ENCODE measurements at places on chromosomes 11 and 22.

GRCh38 chr11:64006398-64006797 is 20.2 kb downstream of the OTUB1 start:
- DNase-seq: no peak

- DNase-seq: no peak
These were observed 16.1 kb downstream of the MIAT start for GRCh38 chr22:26673486-26673885.

GRCh38 chr11:1693327-1694063 is 3.5 kb upstream of the KRTAP5-6 start:
- peak; percentile 61 for DNase-seq

DNA sequence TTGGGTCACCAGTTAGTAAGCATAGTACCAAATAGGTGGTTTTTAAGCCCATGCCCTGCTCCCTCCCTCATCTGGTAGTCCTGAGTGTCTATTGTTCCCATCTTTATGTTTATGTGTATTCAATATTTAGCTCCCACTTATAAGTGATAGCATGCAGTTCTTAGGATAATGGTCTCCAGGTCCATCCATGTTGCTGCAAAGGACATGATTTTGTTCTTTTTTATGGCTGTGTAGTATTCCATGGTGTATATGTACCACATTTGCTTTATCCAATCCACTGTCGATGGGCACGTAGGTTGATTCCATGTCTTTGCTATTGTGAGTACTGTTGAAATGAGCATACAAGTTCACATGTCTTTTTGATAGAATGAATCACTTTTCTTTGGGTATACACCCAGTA is 18.2 kb upstream of the SYTL2 start:
- DNase-seq: no peak

GRCh38 chr11:73295241-73295995 is 12.7 kb upstream of the ARHGEF17 start:
- peak; percentile 39 for DNase-seq

GRCh38 chr11:80815752-80816453 is 1375.1 kb upstream of the TENM4 start:
- no peak for DNase-seq

- DNase-seq: no peak
These were observed 77.9 kb upstream of the ANO1 start for GRCh38 chr11:70000228-70000627.

DNA sequence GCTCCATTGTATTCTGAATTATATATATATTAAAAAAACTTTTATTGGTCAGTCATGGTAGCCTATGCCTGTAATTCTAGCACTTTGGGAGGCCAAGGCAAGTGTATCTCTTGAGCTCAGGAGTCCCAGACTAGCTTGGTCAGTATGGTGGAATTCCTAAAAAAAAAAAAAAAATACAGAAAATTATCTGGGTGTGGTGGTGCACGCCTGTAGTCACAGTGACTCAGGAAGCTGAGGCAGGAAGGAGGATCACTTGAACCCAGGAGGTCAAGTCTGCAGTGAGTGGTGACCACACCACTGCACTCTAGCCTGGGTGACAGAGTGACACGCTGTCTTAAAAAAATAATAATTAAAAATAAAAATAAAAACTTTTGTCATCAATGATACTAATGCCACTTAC is 133.2 kb downstream of the FAT3 start:
- no peak for DNase-seq

GRCh38 chr11:103581760-103582159 is 454.7 kb upstream of the DDI1 start:
- DNase-seq: no peak

GRCh38 chr11:133118563-133119268 is 413.6 kb downstream of the OPCML start:
- DNase-seq: no peak

GRCh38 chr11:78341841-78342240 is 75.8 kb downstream of the GAB2 start:
- DNase-seq: no peak

- DNase-seq: no peak
These were observed 15.1 kb downstream of the SEC14L4 start for GRCh38 chr22:30490399-30490798.

- DNase-seq: no peak
These were observed 12.8 kb upstream of the MOB2 start for GRCh38 chr11:1499261-1499890.

DNA sequence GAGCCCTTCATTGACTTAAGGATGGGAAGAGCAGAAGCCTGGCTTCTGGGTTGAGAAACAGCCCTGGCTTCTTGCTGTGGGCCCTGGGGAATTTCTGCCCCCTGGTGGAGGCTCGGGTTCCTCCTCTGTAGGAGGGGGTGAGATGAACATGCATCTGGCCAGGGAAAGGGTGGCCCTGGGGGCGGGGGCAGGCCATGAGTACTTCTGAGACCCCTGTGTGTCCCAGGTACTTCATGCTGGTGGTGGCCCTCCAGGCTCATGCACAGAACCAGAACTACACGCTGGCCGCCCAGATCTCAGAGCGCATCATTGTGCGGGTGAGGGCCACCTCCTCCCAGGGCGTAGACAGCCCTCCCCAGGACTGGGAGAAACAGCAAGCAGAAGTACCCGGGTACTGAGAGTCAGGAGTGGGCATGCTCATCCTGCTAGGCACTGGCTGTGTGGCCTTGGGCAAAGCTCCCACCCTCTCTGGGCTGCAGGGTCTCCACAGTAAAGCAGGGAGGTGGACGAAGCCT is 15.8 kb downstream of the TMEM258 start:
- DNase-seq: no peak

DNA sequence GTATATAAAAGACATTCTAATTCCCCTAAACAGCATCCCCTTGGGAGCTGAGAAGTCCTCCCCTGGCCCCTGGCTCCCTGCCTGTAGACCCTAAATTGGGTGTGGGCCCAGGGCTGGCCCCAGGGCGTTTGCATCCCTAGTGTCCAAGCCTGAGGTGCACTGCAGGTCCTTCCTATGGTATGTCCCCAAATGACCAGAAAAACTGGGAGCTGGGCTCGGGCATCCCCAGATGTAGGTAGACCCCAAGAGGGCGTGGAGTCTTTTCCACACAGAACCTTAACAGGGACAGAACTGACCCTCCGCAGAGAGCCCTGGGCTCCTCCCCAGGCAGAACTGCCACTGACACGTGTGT is 782 bp upstream of the OSBPL5 start:
- DNase-seq: no peak

DNA sequence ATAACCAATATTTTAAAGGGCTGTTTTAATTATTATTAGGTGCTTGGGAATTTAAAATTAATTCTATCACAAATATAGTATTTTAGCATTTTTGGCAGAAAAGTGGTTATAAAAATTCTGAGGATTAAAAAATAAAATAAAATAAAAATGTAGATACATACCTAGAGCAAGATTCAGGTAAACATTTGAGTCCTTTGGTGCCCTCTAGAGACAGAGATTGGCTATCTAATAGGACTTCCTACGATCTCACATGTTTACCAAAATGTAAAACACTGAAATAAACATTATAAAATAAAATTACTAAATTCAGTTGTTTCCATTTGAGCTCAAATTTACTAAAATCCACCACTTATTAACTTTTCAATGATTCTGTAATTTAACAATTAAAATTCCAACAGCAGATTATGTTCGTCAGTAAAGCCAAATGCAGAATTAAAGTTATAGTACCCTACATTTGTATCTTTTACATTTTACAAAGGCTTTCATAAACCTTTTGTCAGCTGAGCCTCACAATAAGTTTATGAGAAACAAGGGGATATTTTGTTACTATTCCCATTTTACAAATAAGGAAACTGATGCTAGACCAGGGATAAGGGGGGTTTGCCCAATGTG is 27.7 kb downstream of the SLC36A4 start:
- no peak for DNase-seq

DNA sequence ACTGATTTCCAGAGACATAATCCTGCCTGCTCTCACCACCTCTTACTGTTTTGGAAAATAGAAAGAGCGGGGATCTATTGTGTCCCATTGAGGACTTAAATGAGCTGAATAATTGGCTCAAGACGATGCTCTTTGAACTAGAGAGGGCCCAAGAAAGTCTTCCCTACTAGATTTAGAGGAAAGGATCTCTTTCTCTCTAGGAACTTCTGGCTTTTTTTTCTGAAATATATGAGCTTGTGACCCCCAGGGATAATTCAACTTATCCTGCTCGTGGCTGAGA is 461.4 kb upstream of the KIRREL3 start:
- DNase-seq: no peak

DNA sequence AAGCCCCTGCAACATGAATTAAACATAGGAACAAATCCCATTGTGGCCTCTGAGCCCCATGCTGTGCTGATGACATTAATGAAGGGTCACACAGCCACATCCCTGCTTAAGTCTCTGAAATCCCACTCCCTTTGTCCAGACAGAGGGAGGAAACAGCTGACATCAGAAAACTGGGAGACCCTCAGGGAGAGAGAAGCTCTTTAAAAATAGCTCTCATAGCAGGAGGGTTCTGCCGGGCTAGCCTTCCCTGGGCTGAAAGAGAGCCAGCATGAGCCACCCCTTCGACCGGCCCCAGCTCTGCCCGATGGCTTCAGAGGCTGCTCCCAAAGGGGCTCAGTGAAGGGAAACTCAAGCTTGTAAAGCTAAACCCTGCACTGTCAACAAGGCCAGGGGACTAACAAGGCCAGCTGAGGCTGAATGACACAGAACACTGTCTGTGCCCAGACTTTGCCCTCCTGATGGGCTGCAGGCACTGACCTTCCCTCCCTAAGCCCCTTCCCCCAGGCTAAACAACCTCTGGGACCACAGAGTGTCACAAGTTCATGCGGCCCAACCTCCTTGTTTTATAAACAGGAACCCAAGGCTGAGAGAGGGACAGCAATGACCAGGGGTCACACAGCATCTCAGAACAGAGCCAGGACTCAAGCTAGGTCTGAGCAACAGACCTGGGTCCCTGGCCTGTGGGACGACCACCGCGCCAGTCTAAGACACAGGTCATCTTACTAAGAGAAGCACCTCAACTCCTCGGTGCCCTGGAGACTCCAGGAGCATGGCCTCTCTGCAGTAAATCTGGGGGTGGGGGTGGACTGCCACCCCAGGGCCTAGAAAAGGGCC is 163.8 kb downstream of the CHST1 start:
- DNase-seq: no peak

DNA sequence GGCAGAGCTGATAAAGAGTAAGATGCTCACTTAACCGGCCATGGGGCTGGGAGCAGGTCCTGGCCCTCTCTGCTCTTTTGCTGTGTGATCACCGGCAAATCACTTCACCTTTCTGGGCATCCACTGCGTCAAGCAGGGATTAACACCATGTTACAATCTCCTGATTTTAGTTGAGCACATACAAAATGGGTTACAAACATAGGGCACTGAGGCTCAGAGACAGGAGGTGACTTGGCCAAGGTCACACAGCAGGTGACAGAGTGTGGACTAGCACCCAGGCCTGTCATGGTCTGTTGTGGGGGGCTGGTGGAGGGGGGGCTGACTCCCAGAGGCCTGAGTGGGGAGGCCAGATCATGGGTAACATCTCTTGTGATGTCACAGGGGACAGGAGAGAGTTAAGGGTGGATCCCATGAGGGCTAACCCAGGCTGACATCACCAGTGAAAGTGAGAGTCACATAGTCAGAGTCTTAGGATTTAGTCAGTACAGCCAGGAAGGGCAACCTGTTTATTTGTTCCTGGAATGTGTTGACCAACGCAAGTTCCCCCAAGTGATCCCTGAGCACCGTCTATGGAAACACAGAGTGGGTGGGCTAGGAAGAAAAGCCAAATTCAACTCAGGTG is 27.8 kb downstream of the GDPD5 start:
- DNase-seq: no peak

GRCh38 chr11:65478388-65479183 is 20.3 kb upstream of the MALAT1 start:
- no peak for DNase-seq

DNA sequence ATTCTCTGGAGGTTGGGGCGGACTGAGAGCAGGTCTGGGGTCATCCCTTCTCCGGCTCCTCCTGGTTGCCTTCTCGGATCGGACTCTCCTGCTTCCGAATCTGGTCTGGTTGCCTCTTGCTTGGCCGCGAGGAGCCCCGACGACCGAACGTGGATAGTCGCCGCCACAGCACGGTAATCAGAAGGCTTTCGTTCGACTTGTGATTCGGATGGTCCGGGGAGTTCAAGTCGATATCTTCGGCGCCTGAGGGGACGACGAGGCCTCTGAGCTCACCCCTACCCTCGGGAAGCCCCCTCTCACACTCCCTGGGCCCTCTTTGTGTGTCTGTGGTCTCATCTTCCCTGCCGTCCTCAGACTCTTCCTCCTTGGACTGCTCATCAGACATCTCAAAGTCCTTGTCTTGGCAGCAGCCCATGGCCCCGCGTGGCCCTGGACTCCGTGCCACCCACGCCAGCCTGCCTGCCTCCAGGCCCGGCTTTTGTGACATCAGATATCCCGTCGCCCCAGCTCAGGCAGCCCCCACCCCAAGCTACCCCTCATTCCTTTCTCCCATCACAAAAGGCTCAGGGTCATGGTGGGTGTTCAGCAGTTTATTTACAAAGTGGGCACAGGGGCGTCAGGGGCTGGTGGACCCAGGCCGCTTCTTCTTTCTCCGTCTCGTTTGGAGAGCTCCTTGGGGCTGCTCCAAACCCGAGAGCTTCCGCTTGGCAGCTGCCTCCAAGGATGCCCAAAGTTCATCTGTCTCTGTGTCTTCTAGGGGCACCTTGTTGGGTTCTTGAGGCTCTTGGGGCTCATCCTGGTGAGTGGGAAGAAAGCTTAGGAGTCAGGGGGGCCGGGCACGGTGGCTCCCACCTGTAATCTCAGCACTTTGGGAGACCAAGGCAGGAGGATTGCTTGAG is at the start of gene TEX54:
Gene TEX54, minus strand, starts transcription at position 506 of the 899 bp plus-strand sequence.
- DNase-seq: no peak

DNA sequence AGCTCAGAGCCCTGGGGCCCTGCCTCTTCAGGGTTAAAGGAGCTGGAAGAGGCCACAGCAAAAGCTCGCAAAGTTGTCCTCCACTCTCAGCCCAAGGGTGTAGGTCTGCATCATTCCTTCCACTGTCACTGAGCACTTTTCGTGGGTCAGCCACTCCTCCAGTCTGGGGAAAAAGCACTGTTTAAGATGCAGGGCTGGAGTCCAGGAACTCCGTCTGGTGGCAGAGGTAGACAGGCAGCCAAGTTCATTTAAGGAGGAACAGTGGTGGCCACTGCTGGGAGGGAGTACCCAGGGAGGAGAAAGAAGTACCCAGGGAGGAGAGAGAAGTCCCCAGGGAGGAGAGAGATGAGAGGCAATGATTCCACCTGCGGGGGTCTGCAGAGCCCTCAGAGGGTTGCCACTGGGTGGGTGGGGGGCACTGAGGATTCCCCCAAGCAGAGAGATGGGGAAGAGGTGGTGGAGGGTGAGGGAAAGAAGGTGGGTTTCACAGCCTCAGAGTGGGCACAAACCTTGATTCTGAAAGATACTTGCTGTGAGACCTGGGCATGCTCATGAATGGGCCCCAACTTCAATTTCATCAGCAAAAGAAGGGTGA is 70.0 kb upstream of the B3GAT1 start:
- no peak for DNase-seq

Data from stimulated activated CD8-positive, alpha-beta memory T cell treated with anti-CD3 and anti-CD28 coated beads, Interleukin-4, amount 100 ng/mL, for 1 hour (primary cell).